EH (cell line): ENCODE measurements at places on chromosomes 5 and 9.

GRCh38 chr9:133879615-133880014 lies 112.5 kb downstream of the VAV2 start:
- DNase-seq = no peak

DNA sequence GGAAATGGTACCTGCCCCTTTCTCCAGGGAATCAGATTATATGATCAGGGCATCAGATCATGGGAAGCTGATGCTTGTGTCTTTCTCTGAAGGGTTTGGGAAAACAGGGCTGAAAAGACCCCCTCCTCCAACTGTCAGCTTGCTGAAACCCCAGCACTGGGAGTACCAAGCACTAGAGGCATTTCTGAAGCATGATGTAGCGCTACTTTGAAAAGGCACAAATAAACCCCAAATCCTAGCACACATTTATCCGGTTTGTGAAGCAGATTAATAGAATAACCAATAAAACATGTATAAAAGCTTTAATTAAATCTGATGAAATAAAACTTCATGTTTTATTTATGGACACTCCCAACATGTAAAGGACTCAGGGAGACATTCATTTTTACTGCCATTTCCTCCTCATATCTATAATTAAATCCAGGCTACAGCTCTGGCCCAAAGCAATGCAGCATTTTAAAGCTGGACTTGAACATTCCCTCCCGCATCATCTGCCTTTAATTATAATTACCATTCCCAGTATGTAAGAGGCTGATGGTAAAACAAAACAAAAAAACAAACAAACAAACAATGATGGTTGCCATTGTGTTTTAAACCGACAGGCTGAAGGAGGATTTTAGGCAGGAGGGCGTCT lies 298.2 kb upstream of the RFX3 start:
- DNase-seq = peak; percentile 62

DNA sequence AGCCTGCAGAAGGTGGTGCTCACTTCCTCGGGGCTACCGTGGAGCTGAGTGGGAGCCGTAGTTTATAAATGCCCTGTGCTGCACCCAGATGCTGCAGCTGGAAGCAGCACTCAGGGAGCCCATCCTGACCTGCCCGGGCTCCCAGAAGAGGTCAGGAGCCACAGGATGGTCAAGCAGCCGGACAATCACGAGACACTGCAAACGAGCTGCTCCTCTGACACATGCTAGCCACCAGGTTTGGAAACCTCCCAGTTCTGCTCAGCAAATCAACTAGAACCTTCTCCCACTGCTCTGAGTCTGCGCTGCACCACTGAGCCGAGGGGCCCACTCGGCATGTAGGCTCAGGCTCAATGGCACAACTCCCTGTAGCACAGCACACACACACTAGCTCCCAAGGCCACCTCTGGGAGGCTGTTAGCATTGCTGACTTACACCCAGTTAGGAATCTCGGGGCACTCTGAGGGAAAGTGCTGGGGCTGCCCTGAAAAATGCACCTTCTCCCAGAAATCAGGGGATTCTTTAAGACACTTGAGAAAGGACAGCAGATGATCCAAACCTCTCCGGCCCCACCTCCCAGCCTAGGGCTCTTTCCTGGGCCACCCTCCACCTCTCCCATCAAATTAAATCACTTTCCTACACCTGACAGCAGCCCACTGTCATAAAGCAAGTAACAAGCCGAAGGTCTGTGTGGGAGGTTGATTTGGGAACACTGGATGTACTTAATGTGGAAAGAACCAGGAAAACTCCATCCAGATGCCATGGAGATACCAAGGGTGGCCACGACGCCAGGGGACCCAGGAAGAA lies 59.1 kb downstream of the PSMB7 start:
- no peak for DNase-seq

- DNase-seq = no peak
Measured at GRCh38 chr5:80703747-80704146, 49.0 kb upstream of the DHFR start.

DNA sequence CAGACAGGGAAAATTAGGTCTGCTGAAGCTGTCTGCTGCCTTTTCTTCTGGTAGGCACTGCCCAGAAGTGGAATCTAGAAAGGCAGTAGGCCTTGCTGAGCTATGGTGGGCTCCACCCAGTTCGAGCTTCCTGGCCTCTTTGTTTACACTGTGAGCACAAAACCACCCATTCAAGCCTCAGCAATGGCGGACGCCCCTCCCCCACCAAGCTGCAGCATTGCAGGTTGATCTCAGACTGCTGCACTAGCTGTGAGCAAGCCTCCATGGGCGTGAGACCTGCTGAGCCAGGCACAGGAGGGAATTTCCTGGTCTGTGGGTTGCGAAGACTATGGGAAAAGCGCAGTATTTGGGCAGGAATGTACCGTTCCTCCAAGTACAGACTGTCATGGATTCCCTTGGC lies 18.5 kb downstream of the AGTPBP1 start:
- DNase-seq = no peak

DNA sequence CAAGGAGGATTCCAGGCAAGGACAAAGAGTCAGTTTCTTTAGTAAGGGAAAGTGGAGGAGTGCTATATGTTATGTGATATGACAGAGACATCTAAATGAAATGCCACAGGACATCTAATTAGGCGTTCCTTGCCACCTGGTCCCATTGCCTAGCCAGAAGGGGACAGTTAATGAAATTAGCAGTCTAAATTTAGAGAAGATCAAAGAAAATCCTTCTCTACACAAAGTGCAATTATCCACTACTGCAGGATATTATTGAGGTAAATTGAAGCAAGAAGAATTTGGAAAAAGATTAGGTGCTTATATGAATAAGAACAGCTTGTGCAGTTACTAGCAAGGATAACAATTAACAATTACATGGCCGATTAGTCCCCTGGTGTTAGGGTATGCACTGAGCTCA lies 495.3 kb upstream of the NMUR2 start:
- DNase-seq = no peak

DNA sequence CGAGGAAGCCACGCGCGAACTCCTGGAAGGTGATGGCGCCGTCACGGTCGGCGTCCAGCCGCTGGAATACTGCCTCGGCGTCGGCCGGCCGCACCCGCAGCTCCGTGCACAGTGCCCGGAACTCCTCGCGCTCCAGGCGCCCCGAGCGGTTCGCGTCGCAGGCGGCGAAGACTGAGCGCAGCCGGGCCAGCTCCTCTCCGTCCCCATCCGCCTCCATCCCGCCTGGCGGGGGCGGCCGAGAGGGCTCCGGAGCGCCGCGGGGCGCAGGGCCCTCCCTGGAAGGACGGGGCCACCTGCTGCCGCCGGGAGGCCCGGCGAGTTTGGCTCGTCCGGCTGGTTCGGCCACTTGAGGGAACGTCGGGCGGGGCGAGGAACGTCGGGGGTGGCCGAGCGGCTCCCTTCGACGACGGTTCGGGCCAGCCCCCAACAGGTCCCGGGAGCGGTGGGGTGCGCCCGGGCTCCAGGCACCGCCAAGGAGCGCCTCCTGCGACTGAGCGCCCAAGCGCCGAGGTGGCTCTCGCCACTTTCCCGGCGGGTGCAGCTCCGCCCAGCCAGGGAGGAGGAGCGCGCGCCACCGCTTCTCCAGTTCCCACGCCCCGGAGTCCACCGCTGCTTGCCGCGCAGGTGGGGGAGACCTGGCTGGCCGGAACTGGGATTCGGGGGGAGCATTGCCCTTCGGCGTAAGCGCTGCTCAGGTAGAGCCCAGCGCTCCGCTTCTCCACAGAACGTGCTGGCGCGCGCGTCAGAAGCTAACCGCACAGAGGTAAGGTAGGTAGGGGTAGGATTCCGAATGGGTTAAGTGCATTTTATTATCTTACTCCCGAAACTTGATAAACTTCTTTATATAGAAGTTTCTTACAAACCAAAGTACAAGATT lies at the start of gene RASEF:
TSS of gene RASEF (minus strand) at position 492 of the 877 bp plus-strand sequence. CDS start at position 217, 275 bp downstream.
- DNase-seq = peak; percentile 15

DNA sequence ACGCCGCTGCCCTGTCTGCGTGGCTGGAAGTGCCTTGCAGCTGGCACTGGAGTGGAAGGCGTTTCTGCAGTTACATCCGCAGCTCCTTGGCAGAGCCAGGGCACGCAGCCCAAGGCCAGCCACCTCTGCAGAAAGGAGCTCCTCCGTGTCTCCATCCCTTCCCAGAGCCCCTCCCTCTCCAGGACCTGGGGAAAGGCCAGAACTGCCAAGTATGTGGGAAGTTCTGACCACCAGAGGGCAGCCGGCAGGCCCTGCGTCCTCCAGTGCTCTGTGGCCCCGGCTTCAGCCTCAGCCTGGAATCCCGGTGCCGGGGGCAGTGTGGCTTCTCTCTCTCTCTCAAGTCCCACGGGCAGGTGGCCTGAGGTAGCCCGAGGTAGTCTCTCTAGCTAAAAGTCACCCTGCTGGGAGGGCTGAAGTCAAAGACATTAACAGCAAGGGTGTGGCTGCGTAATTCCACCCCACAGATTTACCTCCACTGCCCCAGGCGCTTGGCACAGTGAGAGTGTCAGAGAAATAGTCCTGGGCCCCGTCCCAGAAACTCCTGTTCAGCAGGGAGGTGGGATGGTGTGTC lies 101.7 kb upstream of the FCN2 start:
- DNase-seq = peak; percentile 62

GRCh38 chr5:177132136-177133095 lies 1.2 kb upstream of the NSD1 start:
- no peak for DNase-seq

DNA sequence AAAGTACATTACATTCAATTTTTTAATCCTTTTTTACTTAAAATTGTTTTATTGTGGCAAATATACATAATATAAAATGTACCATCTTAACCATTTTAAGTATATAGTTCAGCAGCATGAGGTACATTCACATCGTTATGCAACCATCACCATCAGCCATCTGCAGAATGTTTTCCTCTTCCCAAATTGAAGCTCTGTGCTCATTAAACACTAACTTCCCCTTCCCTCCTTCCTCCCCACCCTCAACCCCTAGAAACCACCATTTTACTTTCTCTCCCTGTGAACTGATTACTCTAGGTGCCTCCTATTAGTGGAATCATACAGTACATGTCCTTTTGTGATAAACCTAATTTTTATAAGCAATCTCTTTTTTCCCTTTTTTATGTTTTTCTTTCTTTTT lies 15.6 kb downstream of the TEX53 start:
- no peak for DNase-seq

DNA sequence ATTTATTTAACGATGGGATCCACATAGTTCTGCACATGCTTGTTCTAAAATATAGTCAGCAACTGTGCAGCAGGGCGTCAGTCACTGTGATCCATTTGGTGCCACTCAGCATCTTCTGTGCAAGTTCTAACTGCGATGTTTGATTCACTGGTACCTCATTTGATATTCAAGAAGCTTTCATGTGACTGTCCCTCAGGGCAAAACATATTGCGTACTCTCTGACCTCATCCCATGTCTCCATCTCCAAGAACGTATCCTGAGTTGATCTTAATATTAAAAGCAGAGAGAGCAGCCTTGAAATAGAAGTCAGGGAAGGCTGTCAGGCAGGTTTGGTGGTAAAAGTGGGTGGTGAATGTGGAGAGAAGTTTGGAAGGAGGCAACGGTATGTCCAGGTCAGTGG lies 116.5 kb upstream of the ATP10B start:
- DNase-seq = no peak

DNA sequence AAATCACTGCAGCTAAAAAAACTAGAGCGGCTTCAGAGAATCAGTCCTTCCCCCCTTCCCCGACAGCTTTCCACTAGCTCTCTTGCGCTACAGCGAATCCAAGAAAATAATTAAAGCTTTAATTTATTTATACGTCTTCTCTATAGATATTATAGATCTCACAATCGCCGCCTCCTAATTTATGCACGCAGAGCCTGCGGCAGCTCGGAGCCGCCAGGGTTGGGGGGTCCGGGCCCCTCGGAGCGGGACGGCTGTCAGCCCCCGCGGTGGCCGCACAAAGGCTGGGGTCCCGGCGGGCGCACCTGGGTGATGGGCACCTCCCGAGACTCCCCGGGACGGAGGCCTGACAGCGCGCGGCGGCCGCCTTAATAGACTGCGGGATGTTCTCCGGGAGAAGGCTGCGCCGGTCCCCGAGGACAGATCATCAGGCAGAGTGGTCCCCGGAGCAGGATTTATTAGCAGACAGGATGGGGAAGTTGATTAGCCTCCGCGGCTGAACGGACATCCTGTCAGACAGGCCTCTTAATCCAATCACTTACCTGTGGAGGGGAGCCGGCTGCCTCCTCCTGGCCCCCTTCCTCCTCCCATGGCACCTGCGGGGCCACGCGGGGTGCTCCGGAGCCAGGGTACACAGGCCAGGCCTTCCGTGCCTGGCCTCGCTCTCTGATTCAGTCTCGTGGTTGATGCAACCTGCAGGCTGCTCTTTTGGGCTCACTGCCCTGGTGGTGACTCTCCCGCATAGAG lies 166.8 kb downstream of the MELK start:
- DNase-seq = no peak

DNA sequence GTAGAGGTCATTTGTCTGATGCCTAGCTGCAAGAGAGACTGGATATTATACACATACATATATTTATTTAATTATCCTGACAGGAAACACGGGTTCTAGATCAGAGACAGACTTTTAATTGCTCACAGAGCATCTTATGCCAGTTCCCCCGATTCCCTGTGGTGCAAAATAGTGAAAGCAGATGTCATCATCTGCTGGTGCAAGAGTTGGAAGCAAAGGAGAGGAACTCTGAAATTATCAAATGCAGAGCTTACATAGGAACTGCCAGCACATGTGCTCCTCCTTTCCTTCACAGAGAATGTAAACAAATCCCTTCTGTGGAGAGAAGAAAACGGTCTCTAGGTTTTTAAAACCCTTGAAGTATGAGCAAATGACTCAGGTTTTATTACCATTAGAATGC lies 69.3 kb downstream of the DTWD2 start:
- DNase-seq = peak; percentile 21

GRCh38 chr5:91469517-91470165 lies 86.5 kb upstream of the ARRDC3 start:
- DNase-seq = no peak

DNA sequence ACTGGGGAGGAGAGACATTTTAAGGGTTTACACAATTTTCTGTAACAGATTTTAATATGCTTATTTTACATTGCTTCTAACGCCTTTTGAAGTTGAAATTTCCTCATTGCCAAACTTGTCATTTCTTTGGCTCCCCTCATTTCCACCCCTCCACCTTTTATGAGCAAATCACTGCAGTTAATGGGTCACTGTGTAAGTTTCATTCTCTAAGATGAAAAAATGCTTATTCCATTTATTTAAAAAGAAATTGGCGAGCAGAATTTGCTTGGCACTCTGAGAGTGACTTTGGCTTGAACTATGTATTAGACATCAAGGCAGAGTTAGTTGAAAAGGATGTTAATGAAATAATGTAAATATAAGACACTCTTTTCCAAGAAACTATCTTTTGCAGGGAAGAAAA lies 66.6 kb downstream of the ITGA1 start:
- no peak for DNase-seq

- DNase-seq = no peak
Measured at GRCh38 chr9:87570000-87570908, 72.6 kb downstream of the DAPK1 start.

DNA sequence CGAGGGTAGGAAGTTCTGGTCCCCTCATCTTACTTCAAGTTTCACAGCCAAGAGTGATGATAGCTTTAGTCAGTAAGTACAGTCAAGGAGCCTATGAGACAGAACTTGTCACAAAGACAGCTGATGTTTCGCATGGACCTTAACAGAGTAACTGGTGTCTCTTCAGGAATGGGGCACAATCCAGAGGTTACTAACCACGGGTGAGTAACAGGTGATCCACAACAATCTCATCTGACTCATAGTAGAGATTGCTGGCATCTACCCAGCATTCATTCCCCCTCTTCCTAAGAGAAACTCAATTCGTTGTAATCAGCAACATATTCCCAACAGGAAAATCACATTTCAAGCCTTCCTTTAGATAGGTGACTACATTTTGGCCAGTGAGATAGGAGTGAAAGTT lies 126.7 kb downstream of the SNX18 start:
- peak; percentile 71 for DNase-seq
